ENCODE measurements at places on chromosomes 12 and 14. TPM values are rescaled to one million over a fixed set of nuclear protein-coding genes. Genes with fewer than 3 reads are reported as not detected.
A peak's percentile ranks its signal among the peaks of the same experiment; 100 is the strongest.

DNA sequence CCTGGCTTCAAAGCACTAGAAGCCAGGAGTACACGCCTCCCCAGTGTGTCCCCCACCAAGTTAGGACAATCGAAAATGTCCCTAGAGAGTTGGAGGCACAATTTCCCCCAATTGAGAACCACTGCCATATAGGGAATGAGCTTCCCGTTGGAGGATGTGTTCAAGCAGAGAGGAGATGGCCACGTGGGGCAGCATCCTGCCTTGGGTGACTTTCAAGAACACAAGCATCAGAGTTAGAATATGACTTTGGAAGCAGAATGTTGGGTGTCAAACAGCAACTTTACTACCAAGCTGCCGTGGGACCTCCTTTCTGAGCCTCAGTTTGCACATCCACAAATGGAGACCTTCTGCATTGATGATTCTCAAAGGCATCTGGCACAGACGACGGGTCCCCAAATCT lies 56.5 kb downstream of the RFLNA start:
- H3K4me3 ChIP-seq, result no peak overlapping the region
- H3K4me1 ChIP-seq, result no peaks in the 10 kb centered on the region
- no peak for DNase-seq
- H3K27ac ChIP-seq, result no peak overlapping the region
- no peaks in the 10 kb centered on the region for H3K27me3 ChIP-seq
- peaks cover 49% of the 10 kb centered on the region for H3K36me3 ChIP-seq

DNA sequence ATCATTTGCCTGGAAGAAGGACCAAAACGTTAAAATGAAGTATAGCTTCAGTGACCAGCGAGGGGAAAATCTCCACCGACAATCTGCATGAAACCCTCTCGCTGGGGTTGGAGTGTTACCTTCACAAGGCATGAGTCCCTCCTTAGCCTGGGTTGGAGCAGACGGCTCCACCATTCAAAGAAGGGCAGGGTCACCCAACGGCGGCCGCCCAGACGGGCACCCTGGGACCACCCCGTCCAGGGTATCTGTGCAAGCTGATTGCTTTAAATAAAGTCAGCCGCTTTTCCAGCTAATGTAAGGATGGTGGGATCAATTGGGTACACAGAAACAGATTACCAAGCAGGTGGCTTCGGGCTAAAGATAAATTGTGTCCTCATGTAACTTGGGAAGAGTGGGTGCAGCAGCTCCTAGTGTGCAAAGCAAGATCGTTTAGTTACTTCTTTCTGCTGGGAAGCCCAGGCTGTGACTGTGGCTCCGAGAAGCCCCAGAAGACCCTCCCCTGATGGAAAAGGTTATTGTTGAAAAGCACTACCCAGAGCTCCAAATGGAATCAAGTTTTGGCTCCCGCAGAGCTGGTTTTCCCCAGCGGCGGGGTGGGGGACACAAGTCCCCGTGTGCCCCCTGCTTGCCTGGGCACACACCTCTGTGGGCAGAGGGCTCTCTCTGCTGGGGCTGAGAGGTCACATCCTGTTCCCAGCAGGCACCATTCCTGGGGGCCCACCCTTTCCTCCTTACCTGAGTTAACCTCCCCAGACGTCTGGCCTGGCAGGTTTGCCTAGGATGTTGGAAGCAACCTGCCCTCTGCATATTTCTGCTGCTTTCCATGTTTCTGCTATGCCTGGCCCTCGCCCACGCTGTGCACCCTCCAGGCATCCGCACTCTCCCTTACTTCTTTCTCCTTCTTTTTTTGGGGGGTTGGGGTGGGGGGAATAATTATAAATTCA lies 318.6 kb upstream of the DIO3 start:
- no peak overlapping the region for H3K4me3 ChIP-seq
- peak; percentile 5 for DNase-seq
- no peaks in the 10 kb centered on the region for H3K36me3 ChIP-seq
- no peak overlapping the region for H3K27ac ChIP-seq

TAS2R20 gene
- 21.2 TPM for total RNA-seq

SLC25A21 gene
- total RNA-seq, result 0.58 TPM

All from lung (tissue), 17 donors.